ENCODE measurements at places on chromosomes 11 and 22. TPM values are rescaled to one million over a fixed set of nuclear protein-coding genes. Genes with fewer than 3 reads are reported as not detected.

DNA sequence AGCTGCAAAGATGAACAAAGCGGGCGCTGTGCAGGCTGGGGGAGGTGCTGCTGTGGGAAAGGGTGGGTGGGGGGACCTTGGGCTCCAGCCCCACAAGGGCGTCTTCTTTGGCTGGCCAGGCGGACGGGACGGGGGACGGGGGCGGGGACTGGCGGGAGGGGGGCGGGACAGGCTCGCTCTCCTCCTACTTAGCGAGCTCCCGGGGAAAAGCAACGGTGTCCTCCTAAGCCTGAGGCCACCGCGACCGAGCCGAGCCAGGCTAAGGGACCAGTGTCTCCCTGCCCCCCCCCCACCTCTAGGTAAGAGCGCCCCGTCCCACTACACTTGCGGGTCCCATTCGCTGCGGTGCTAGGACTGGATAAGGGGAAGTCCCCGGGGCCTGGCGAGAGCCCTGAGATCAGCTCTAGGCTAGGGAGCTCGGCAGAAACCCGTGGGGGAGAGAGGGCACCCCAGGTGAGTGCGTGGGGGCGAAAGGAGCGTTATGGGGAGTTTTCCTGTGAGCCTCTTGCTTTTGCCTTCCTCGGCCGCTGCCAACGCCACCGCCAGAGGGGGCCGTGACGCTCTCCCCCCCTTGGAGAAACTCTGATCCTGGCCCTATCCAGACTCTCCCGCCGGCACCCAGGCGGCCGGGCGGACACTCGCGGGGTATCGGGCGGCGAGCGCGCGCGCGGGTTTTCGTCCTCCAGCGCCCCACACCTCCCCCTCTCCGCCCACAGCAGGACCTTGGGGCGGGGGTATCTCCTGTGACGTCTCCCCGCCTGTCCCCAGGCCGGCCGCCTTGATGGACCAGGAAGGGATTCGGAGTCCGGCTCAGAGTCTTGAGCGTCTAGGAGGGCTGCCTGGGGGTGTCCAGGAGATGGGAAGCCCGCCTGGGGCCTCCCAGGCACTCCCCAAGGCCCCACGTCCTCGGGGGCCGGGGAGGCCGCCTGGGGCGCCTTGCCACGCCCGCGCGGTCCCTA is at the start of gene PHLDB1:
TSS of gene PHLDB1 (plus strand) at position 215 of the 959 bp plus-strand sequence. CDS start 6,222 bp downstream, outside the sequence.
- DNase-seq = peak; percentile 82

DNA sequence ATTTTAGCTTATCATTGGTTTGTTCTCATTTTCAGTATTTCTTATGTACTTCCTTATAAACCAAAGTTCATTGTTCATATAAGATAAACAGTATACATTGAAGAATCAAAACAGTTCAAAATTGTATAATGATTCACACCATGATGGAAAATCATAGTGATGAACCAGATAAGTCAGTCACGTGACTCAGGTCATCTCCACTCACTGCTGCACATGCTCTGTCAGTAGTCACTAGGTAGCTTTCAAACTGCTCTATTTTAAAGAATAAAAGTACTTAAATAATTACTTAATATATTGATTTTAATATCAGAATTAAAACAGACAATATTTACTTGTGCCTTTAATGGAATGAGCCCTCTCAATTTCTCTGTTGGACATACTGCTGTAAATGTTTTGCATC is 37.5 kb downstream of the PDHX start:
- no peak for DNase-seq

- no peak for DNase-seq
These were observed 126.7 kb upstream of the B3GAT1 start for GRCh38 chr11:134538742-134539141.

- DNase-seq = no peak
These were observed 80.2 kb upstream of the NARS2 start for GRCh38 chr11:78654866-78655265.

DNA sequence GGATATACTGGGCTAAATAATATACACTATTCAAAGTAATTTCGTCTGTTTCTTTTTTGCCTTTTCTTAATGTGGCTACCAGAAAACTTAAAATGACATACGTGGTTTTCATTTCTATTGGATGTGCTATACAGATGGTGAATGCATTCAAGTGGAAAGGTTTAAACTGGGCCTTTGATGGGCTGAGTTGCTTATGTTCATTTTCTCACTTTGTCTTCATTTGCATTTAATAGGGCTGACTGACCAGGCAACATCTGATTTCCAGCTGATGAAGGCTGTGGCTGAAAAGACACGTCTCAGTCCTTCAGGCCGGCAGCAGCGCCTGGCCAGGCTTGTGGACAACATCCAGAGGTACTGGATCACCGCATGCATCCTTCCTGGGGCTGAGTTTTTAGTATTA is 27.9 kb downstream of the PIWIL4 start:
- no peak for DNase-seq

The GTPBP1 gene
- total RNA-seq = 64.9 TPM

DNA sequence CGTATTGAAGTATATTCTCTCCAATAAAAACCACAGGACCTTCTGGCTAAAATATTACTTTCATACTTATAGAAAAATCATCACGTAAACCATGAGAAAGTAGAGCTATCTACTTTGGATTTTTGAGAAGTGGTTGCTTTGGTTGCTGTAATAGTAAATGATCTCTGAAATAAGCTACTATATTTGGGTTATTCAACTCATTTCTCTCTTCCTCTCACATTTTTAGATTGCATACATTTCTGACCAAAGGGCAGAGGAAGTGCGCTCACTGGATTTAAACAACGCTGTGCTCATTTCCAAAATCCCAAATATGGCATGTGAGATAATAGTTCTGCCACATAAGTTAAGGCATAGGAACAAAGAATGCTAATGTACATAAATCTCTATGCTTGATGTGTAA is 357.0 kb downstream of the LRRC4C start:
- no peak for DNase-seq

DNA sequence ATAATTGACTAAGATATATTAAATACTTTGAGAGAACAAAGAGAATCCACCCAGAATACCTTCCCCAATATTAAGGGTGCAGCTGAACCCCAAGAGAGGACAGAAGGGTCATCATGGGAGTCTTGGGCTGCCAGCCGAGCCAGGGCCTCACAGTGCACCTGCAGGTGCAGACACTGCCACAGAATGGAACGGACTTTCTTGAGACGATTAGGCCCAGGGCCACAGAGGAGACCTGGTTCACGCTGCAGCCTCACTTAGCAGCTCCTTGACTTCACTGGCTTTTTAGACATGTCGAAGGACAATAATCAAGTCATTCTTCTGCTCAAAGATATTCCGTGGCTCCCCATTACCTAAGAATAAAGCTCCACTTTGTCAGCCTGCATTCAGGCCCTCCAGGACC is 100.6 kb downstream of the PHF21B start:
- no peak for DNase-seq

The GLB1L2 gene
- total RNA-seq = 1.8 TPM

All from tongue (tissue), 3 donors.